ENCODE measurements at places on chromosomes 7 and 10.

DNA sequence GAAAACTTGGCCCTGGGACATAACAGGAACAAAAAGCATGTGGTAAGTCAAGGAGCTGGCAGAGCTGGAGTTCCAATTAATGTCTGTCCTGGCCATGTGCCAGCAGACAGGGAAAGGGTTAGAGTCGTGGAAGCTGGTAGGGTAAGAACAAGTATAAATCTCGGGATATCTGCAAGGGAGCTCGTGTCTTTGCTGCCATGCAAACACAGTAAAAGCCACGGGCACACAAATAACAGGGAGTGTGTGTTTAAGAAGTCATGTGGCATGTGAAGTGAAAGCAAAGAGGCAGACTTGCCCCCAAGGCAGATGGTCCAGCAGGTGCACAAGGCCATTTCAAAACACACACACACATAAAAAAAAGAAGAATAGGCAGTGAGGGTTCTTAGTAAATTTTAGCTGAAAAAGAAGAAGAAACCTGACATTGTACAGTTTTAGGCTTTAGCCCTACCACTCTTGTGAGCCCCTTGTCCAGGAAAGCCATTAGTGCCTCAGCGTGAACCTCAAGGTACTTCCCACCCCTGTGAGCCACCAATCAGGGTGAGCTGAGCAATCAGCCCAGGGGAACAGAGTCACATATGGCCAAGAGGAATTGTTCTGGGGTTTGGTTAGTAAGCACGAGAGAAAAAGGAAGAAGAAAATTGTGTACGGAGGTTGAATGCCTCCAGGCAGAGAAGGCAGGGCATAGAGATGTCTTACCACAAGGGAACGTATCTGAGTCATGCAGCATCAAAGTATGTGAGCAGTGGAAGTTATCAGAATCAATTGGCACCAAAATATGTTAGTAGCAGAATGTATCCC lies 32.8 kb upstream of the ARHGAP12 start:
- peak; percentile 29 for DNase-seq

- no peak for DNase-seq
Measured at GRCh38 chr10:128297709-128298378, 171.6 kb upstream of the MKI67 start.

DNA sequence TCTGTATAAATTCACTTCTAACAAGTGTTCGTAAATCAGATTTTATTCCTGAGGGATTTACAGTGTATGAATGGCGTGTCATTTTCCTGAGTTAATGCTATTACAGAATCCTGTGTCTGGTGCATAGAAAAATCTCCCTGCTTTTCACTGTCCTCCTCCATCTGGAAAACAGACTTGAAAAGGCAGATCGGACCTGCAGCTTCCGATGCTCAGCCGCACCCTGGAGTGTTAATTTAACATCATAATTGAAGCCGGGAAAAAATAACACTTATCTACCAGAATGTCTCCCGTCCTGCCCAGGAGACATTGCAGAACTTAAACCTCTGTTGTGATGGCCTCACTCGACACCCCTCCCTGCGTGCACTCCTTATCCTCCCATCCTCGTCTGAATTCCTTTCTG lies 442.1 kb upstream of the FOXK1 start:
- no peak for DNase-seq

DNA sequence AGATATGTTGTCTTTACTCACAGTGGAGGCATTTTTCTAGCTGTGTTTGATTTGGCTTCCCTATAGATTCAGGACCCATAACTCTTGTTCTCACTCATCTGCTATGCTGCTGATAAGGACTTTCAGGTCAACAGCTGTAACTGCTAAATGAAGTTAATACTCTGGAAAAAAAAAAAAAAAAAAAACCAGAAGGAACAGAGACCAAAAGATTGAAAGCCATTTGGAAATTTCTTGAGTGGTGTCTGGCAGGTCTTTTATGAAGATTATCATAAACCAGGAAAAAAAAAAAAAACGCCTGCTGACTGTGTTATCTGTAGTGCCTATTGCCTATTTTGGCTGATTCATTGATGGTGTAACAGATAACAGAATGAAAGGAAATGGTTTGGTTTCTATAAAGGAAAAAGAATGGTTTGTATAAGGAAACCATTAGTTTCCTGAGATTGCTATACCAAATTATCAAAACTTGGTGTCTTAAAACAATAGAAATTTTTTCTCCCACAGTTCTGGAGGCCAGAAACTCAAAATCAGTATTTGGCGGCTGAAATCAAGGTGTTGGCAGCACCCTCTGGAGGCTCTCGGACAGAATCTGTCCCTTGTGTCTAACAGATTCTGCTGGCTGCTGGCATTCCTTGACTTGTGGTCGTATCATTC lies 60.5 kb upstream of the BET1 start:
- DNase-seq, result no peak

GRCh38 chr10:75137533-75138438 lies 26.3 kb downstream of the SAMD8 start:
- no peak for DNase-seq

- DNase-seq, result no peak
Measured at GRCh38 chr10:105063796-105064195, 422.7 kb downstream of the SORCS3 start.

GRCh38 chr7:74525881-74526280 lies 72.2 kb downstream of the GTF2IRD1 start:
- no peak for DNase-seq

GRCh38 chr7:113731571-113731970 lies 187.2 kb downstream of the PPP1R3A start:
- DNase-seq, result no peak

DNA sequence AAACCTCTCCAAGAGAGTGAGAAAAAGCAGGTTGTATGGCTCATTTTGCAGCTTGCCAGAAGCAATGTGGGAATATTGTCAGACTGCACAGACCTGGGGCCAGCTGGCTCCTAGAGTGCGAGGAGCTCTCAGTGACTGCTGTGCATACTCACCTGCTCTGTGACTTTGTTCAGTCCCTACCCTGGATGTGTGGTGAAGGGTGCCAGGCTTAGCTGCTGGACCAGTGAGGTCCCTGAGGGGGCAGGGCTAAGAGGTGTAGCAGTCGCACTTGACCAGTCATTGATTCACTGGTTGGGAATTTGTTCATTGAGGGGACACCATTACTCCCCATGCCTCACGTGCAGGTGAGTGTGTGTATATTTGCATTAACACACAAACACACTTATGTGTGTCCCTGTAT lies 60.1 kb downstream of the IKZF1 start:
- DNase-seq, result no peak

DNA sequence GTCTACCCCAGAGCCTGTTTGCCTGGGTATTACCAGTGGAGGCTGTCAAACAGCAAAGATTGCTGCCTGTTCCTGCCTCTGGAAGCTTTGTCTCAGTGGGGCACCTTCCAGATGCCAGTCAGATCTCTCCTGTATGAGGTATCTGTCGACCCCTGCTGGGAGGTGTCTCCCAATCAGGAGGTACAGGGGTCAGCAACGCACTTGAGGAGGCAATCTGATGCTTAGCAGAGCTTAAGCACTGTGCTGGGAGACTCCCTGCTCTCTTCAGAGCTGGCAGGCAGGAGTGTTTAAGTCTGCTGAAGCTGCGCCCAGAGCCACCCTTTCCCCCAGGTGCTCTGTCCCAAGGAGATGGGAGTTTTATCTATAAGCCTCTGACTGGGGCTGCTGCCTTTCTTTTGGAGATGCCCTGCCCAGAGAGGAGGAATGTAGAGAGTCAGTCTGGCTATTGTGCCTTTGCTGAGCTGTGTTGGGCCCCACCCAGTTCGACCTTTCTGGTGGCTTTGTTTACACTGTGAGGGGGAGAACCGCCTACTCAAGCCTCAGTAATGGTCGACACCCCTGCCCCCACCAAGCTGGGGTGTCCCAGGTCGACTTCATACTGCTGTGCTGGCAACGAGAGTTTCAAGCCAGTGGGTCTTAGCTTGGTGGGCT lies 62.2 kb downstream of the PPP1R9A start:
- DNase-seq, result no peak

GRCh38 chr7:25726781-25727311 lies 425.2 kb upstream of the NFE2L3 start:
- DNase-seq, result no peak

DNA sequence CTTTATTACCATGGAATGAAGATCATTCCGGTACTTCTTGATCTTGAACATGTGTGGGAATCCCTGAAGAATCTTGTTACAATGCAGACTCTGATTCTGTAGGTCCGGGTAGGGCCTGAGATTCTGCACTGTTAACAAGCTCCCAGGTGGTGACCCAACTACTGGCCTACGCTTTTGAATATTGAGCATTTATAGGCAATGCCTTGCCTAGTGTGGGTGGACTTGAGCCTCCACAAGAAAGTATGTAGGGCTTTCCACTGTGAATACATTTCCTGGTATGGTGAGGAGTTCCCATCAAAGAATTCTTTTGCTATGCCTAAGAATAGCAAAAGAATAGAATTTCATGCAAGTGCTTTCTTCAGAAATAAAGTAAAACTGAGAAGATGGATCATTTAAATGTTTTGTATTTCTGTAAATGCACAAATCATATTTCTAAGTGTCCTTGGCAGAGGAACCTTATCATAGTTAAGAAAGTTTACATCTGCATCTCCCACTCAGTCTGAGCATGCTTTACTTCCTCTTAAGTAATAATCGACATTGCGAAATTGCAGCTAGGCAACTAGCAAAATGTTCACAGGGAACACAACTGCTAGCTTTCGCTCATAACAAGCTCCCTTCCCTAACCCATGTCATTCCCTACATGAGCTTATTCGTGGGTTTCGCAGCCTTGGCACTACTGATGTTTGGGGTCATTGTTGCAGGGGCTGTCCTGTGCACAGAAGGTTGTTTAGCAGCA lies 71.4 kb downstream of the AHR start:
- DNase-seq, result no peak

GRCh38 chr7:116525298-116525912 lies 569 bp downstream of the CAV1 start:
- peak; percentile 58 for DNase-seq

DNA sequence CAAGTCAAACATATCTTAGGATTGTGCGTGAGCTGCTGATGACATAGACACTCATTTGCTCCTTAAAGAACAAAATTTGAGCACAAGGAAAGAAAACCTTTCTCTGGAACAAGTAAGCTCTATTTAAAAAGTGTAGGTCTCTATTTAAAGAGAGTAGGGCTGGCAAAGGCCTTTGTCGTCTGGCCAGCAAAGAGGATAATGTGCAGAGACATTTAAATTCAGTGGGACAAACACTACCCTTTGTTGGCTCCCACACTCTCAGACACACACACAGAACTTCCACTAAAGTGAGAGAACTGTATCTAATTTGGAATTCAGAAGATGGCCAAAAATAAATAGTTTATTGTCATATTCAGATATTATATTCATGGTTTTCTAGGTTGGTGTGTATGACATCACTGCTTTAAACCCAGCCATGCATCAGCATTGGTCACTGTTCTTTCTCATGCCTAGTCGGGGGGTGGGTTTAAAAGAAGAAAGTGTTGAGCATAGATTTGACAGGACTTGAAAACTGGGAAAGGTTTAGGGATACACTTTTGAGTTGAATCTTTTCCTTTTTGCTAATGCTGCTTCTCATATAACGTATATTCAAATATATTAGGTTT lies 49.5 kb upstream of the HDAC9 start:
- no peak for DNase-seq

All from left cardiac atrium (tissue), 4 donors.